Vagina (tissue), 2 donors: ENCODE measurements at places on chromosomes 16 and 17.

DNA sequence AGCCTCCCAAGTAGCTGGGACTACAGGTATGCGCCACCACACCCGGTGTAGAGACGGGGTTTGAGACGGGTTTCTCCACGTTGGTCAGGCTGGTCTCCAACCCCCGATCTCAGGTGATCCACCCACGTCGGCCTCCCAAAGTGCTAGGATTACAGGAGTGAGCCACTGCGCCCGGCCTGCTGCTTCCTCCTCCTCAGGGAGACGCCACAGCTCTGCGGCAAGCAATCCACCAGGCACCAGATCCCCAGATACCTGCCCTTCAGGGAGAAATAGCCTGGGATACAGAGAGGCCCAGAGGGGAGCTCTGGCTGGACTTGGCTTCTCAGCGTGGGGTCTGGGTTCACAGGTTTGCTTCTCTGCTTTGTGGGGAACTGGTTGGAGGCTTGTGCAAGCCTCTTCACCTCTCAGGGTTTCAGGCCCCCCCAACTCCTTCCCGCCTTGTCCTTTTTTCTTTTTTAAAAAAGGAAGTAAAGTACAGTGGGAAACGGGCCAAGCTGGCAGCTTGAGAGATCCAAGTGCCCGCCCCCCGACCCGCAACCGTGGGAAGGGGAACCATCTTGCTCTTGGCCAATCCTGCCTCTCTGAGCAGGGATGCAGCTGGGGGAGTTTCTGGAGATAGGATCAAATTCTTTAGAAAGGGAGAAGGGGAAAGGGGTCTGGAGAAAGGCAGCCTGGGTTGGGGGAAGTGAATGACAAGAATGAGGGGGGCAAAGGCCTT lies 2.6 kb upstream of the SPHK1 start:
- no peak for DNase-seq

DNA sequence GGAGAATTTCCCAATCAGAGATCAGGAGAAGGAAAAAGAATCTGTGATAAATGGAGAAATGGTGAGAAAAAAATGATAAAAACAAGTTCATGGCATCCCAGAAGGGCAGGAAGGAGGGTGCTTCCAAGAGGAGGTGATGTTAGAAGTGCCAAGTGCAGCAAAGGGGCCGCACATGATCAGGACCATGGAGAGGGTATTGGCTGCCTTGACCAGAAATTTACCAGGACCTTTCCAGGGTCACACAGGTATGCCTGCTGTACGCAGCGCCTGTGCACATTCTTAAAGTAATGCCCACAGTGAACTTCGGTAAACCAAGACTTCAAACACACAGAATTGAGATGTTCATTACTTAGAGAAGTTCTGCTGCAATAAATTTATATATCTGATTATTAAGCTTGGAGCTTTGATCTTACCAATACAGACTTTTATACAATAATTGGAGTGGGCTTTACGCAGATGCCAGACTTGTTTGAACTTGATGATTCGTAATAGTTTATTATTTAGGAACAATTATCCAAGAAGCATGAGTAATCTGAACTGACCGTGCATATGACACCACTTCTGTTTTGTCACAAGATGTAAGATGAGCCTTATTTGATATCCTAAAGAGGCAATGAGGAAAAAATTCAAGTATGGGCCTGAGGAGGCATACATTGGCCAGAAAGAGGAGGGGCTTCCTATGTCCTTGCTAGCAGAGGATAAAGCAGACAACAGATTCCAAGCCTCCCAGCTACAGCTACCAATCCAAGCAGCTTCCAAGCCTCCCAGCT lies 2.2 kb upstream of the KRT33A start:
- DNase-seq, result no peak

- DNase-seq, result no peak
Observed at GRCh38 chr17:12995106-12995895, 22.5 kb downstream of the ELAC2 start.

- DNase-seq, result no peak
Observed at GRCh38 chr17:29401258-29401657, 11.1 kb downstream of the TAOK1 start.

- DNase-seq, result no peak
Observed at GRCh38 chr16:26593700-26594099, 473.0 kb upstream of the C16orf82 start.

GRCh38 chr17:42306385-42306667 lies 18.0 kb downstream of the STAT5A start:
- DNase-seq, result no peak

- DNase-seq, result no peak
Observed at GRCh38 chr16:75105306-75106061, 11.1 kb downstream of the LDHD start.

DNA sequence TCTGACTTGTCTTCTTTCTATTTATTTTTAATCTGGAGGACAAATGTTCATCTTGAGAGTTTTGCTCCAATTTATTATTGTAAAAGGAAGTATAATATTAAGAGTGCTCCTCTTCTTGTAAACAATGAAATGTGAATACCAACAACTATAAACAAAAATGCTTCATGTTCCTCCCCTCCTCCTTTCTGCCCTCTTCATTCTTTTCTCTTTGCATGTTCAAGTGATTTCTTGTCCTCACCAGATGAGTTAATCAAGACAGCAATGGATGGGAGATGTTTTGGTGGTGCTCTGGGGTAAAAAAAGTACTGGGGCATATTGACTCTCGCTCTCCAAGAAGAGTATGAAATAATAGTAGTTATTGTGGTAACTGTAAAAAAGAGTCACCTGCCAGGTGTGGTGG lies 24.3 kb downstream of the ITGB3 start:
- DNase-seq, result no peak

GRCh38 chr16:14635395-14636165 lies 2.8 kb downstream of the BFAR start:
- no peak for DNase-seq

GRCh38 chr17:6507535-6507934 lies 48.8 kb downstream of the PITPNM3 start:
- DNase-seq, result no peak

DNA sequence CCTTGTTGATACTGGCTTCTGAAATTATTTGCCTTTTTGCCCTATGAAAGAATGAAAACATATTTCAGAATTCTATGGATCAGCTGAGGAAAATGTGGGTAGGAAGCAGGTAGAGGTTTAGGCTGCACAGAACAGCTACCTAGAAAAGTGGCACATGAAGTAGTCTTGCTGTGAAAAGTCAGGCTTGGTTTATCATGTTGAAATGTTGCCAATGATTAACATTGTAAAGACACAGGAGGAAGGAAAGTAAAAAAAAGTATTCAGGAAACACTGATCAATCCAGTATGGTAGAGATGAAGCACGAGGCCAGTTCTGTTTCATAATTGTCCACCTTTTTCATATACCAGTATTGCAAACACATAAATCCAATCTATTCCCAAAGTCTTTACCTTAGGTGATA lies 29.9 kb downstream of the ABCA6 start:
- no peak for DNase-seq

DNA sequence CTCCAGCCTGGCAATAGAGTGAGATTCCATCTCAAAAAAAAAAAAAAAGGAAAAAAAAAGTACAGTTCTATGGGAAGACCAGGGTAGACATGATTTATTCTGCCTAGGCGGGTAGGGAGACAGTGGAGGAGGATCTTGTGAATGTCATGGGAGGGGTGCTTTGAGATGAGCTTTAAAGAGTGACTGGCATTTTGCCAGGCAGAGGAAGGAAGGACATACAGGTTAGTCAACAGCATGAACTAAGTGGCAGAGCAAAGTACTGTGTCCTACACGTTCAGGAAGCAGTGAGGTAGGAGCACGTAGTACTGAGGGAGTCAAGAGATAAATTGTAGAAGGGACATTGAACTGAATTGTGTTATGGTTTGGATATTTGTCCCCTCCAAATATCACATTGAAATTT lies 451.5 kb downstream of the TOX3 start:
- no peak for DNase-seq

DNA sequence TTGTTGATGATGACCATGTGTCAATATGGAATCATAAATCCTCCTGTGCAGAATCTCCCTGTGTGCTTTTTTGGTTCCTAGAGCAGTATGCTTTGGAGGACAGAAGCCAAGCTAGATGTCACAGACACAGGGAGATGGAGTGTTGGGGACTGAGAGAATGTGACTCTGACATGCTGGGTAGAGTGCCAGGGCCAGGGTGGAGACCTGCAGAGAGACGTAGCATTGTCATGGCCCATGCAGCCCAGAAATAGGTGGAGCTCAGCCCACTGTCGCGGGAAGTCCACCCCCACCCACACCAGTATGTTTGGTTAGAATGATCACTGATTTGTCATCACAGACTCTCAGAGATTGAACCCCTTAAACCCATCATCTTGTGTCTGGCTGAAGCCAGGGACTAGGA lies 39.2 kb upstream of the ADCY7 start:
- DNase-seq, result no peak

DNA sequence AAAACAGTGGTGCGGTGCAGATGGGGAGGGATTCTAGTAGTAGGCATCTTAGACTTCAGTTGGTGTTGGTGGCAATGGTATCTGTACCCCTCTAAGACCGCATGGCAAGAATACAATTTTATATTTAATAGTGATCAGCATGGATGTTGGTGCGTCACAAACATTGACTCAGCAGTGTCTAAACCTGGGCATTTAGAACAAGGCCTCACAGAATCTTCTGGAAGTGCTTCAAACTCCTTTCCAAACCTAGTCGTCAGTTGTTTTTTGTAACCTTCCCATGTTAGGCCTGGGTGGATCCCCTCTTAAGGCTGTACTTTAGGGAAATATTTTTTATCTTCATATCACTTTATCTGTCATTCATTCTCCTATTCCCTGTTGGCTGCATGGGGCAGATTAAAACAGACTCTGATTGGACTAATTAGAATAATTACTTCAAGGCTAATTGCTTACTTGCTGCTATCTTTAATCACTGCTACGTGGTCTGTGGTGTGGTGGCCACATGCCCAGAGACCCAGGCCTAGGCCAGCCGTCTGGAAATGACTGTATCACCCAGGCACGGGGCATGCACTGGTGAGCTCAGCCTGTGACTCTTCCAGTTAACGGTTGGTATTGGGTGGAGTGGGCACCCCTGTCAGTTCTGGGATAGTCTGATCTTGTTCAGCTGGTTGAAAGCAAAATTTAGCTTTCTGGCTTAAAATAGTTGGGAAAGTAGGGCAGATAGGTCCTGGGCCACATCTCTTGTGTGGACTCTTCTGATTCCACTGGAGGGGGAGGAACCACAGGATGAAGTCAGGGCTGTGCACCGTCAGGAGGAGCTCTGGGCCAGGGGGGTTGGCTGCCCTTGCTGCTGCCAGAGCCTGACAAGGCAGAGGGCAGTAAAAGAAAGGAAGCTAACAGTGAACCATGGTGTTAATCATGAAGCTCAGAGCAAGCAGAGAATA lies 4.5 kb downstream of the ALKBH5 start:
- DNase-seq, result no peak

- DNase-seq, result no peak
Observed at GRCh38 chr17:17183744-17184143, 22.4 kb downstream of the PLD6 start.

DNA sequence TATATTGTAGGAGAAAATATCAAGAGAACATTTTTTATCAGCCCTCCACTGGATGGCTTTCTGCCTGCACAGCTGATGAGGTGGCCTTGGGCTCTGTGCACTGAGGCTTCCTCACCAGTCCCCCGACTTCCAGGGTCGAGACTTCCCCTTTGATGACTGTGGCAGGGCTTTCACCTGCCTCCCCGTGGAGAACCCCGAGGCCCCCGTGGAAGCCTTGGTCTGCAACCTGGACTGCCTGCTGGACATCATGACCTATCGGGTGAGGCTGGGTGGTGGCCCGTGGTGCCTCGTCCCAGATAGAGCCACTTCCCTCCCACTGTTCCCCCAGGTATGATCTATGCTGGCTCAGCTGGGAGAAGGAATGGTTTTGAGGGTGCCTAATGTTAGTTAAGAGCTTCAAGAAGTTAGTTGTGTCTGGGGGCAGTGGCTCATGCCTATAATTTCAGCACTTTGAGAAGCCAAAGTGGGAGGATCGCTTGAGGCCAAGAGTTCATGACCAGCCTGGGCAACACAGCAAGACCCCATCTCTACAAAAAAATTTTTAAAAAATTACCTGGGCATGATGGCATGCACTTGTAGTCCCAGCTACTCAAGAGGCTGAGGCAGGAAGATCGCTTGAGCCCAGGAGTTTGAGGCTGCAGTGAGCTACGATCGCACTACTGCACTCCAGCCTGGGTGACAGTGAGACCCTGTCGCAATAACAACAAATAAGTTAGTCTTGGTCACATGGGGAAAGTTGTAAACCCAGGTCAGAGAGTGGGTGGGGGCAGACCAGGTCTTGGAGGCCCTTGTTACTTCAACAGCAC lies 11.8 kb downstream of the FCSK start:
- no peak for DNase-seq

- no peak for DNase-seq
Observed at GRCh38 chr17:59634632-59635541, 15.2 kb downstream of the CLTC start.

- no peak for DNase-seq
Observed at GRCh38 chr16:78925083-78925767, 675.3 kb downstream of the MAF start.

GRCh38 chr17:41492351-41492750 lies 2.6 kb upstream of the KRT36 start:
- DNase-seq, result no peak

DNA sequence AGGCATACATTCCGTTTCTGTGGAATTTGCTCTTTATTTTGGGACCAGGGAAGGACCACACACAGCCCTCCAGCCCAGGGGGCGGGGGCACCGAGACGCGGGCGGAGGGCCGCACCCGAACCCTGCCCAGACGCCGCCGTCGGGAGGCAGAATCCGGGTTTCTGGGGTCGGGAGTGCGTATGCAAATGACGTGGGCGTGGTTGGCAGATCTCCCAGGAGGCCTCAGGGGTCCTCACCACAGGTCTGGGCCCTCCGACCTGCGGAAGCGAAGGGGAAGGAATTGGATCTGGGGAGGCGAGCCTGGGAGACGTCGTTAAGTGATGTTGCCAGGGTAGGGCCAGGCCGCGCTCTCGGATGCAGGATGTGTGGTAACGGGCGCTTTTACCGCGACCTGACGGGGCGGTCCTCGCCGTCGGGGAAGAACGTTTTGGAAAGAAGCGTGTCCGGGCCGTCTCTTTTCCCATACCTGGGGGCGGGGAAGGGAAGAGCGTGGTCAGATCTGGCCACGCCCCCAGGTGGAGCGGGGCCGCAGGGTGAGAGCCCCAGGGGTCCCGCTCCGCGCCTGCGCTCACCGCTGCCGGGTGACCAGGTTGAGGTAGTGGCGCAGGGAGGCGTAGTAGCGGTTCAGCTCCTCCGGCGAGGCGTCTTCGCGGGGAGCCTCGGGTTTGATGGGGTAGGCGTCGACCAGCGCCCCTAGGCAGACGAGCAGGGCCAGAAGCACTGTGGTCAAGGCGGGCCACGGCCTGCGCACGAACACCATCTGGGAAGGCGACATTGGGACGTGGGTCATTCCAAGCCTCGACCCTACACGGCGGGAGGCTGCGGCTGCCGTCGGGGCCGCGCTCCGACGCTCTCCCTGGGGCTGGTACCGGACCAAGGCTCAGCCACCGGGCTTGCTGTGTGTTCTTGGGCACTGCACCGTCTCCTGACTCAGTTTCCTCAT lies 745 bp downstream of the PYY start:
- DNase-seq, result no peak

DNA sequence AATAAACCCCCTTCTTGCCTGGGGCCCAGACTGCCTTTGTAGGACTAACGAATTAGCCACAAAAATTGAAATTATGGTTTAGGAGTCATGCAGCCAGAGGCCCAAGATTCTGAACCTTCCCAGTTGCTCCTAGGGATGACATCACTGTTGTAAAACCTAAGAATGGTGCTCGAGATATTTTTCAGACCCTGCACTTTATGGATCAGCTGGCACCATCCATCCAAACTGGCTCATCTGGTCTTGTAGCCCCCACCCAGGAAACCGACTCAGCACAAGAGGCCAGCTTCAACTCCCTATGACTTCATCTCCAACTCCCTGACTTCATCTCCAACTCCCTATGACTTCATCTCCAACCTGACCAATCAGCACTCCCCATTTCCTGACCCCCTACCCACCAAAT lies 10.9 kb upstream of the EVPL start:
- DNase-seq, result no peak

GRCh38 chr17:81924557-81925532 lies 2.7 kb downstream of the MAFG start:
- no peak for DNase-seq
